Naive thymus-derived CD4-positive, alpha-beta T cell (primary cell): ENCODE measurements at places on chromosomes 12 and 14. TPM values are rescaled to one million over a fixed set of nuclear protein-coding genes. Genes with fewer than 3 reads are reported as not detected.

GRCh38 chr14:29847056-29847380 lies 80.6 kb downstream of the PRKD1 start:
- DNase-seq, result no peak
- no peak overlapping the region for H3K27ac ChIP-seq
- H3K4me1 ChIP-seq, result no peaks in the 10 kb centered on the region
- H3K4me3 ChIP-seq, result no peak overlapping the region
- no peaks in the 10 kb centered on the region for H3K27me3 ChIP-seq

Gene SYCP3
- 0.35 TPM for total RNA-seq

DNA sequence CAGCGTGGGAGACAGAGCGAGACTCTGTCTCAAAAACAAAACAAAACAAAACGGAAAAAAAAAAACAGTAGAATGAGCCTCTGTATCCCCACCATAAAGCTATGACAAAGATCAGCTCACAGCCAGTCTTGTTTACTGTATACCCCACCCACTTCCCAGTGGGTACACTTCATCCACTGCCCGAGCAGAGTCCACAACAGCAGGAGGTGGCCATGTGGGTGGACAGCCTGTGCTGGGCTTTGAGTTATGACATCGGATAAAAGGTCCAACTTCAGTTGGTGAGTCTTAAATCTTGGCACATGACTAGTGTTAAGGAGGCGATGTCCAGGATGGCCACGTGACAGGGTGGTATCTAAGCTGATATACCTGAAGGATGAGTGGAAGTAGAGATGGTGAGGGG lies 34.8 kb upstream of the MAPKAPK5 start:
- no peaks in the 10 kb centered on the region for H3K27me3 ChIP-seq
- no peak for DNase-seq
- no peak overlapping the region for H3K4me3 ChIP-seq
- no peaks in the 10 kb centered on the region for H3K4me1 ChIP-seq

GRCh38 chr14:69992564-69992963 lies 113.3 kb downstream of the SMOC1 start:
- H3K4me1 ChIP-seq, result no peaks in the 10 kb centered on the region
- DNase-seq, result no peak
- H3K36me3 ChIP-seq, result no peaks in the 10 kb centered on the region
- H3K27me3 ChIP-seq, result no peaks in the 10 kb centered on the region
- no peak overlapping the region for H3K4me3 ChIP-seq

DNA sequence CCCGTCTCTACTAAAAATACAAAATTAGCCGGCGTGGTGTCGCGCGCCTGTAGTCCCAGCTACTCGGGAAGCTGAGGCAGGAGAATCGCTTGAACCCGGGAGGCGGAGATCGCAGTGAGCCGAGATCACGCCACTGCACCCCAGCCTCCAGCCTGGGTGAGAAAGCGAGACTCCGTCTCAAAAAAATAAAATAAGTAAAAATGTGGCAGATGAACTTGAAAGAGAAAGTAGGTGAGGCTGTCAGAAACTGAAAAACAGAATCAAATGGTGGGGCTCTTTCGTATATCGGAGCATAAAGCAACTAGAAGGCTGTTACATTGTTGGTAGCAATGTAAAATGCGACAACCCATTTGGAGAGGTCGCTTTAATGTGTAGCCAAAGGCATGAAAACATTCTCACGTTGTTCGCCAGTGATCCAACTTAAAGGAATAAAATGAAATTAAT lies 767 bp upstream of the CCNT1 start:
- peaks cover 24% of the 10 kb centered on the region for H3K4me1 ChIP-seq
- H3K4me3 ChIP-seq, result peak overlapping the region; percentile 65
- no peaks in the 10 kb centered on the region for H3K36me3 ChIP-seq
- DNase-seq, result no peak

Gene SLC5A8
- not detected for total RNA-seq

GRCh38 chr14:52369305-52369801 lies 55.2 kb downstream of the PTGER2 start:
- H3K4me1 ChIP-seq, result no peaks in the 10 kb centered on the region
- H3K4me3 ChIP-seq, result no peak overlapping the region
- DNase-seq, result no peak
- no peaks in the 10 kb centered on the region for H3K27me3 ChIP-seq
- no peak overlapping the region for H3K27ac ChIP-seq

DNA sequence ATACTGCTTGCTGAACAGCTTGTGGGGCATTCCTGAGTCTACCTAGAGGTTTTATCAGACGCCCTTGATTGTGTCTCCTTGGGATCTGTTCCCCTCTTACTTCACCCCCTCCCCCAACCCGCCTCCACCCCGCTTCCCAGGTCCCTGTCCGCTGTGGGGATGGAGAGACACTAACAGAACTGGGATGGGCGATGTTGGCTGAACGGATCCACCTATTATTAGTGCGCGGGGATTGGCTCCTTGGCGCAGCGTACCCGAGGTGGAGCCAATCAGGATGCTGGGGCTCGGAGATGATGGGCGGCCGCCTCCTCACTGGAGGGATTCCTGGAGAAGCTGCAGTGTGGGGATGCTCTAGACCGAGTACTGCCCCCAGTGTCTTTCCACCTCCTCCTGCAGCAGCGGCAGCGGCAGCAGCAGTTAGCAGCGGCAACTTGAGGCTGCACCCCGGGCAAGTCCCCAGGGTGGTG lies at the start of gene SYT1:
TSS of gene SYT1 (plus strand) at position 372 of the 467 bp plus-strand sequence.
- no peaks in the 10 kb centered on the region for H3K36me3 ChIP-seq
- no peaks in the 10 kb centered on the region for H3K27me3 ChIP-seq
- no peak for DNase-seq
- no peak within 1 kb of the TSS for H3K4me3 ChIP-seq

GRCh38 chr14:45028107-45028626 lies 55.7 kb upstream of the PRPF39 start:
- DNase-seq, result no peak
- no peaks in the 10 kb centered on the region for H3K4me1 ChIP-seq
- H3K27ac ChIP-seq, result no peak overlapping the region

- no peak for DNase-seq
- H3K36me3 ChIP-seq, result no peaks in the 10 kb centered on the region
- no peak overlapping the region for H3K27ac ChIP-seq
- no peak overlapping the region for H3K4me3 ChIP-seq
Measured at GRCh38 chr14:98466807-98467206, 805.2 kb downstream of the BCL11B start.

DNA sequence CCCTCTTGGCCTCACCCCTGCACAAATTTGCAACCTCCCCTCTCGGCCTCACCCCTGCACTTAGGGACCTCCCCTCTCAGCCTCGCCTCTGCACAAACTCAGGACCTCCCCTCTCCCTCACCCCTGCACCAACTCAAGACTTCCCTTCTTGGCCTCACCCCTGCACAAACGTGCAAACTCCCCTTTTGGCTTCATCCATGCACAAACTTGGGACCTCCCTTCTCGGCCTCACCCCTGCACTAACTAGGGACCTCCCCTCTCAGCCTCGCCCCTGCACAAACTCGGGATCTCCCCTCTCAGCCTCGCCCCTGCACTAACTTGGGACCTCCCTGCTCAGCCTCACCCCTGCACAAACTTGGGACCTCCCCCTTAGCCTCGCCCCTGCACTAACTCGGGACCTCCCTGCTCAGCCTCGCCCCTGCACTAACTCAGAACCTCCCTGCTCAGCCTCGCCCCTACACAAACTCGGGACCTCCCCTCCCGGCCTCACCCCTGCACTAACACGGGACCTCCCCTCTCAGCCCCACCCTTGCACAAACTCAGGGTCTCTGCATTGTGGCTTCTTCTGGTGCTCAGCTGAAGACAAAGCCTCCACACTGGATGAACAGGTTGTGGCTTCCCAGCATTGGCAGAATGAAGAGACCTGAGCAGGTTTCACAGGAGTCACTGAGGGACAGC lies 11.0 kb upstream of the GOLGA3 start:
- H3K36me3 ChIP-seq, result peaks cover 51% of the 10 kb centered on the region
- no peak overlapping the region for H3K27ac ChIP-seq
- H3K4me3 ChIP-seq, result no peak overlapping the region
- H3K4me1 ChIP-seq, result peaks cover 4% of the 10 kb centered on the region
- no peaks in the 10 kb centered on the region for H3K27me3 ChIP-seq

- DNase-seq, result no peak
- H3K27ac ChIP-seq, result no peak overlapping the region
- H3K4me3 ChIP-seq, result no peak overlapping the region
- H3K27me3 ChIP-seq, result no peaks in the 10 kb centered on the region
- peaks cover 44% of the 10 kb centered on the region for H3K36me3 ChIP-seq
Measured at GRCh38 chr12:50988051-50988450, 35.7 kb downstream of the HIGD1C start.

Gene DGKA
- total RNA-seq, result 895 TPM

DNA sequence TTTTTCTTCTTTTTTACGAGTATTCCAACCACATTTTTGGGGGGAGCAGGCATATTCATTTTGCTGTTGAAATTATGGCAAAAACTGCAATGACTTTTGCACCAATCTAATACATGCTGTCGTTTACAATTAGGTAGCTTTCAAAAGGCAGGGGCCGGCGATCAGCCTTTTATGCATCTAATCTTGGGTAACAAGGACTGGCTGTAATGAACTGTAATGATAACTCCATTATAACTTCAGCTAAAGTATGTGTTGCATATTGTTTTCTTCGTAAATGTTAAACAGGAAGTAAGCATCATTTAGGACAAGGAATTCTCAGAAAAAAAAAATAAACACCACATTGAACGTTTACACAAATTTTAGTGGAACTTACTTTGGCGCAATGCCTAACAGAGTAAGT lies 30.3 kb upstream of the KLRF1 start:
- H3K4me3 ChIP-seq, result peak overlapping the region; percentile 8
- H3K27ac ChIP-seq, result peak overlapping the region; percentile 64
- H3K36me3 ChIP-seq, result no peaks in the 10 kb centered on the region
- no peak for DNase-seq

DNA sequence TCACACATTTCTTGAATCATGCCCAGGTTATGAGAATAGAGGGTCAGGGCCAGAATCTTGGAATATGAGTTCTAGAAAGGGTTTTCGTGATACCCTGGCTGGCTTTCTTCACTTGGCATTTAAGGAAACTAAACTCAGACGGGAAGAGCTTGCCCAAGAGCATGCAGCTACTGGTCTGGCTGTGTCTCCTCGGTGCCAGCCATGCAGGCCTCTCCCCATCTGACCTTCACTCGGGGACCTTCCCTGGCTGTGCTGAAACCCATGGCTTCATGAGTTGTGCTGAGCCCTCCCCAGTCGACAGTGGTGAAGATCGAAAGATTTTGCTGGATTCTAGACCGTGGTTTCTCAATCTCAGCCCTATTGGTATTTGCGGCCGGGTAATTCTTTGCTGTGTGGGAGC lies 38.0 kb downstream of the FOXN3 start:
- DNase-seq, result no peak
- no peaks in the 10 kb centered on the region for H3K4me1 ChIP-seq
- H3K36me3 ChIP-seq, result no peaks in the 10 kb centered on the region

Gene BBS10
- total RNA-seq, result 2.7 TPM

Gene CIROP
- not detected in 2 replicates for total RNA-seq

DNA sequence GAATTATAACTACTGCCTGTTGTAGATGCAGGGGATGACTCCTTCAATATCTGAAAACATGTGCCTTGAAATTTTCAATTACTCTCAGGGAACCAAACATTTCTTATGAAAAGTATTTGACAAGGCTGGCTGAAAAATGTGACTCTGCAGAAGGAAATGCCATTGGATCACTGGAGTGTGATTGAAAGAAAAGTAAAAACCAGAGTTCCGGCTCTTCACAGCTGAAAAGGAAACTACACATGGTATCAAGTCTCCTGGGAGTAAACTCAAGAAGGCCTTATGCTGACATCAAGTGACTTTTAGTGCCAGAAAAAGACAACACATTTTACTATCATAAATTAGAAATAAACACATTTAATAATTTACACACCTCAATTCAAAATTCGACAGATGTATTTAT lies 693.0 kb downstream of the LRFN5 start:
- no peaks in the 10 kb centered on the region for H3K27me3 ChIP-seq
- H3K36me3 ChIP-seq, result no peaks in the 10 kb centered on the region
- H3K4me1 ChIP-seq, result no peaks in the 10 kb centered on the region
- DNase-seq, result no peak
- H3K4me3 ChIP-seq, result no peak overlapping the region

Gene OR6C74
- not detected for total RNA-seq

- H3K4me3 ChIP-seq, result no peak overlapping the region
- peaks cover 39% of the 10 kb centered on the region for H3K4me1 ChIP-seq
- DNase-seq, result no peak
- no peak overlapping the region for H3K27ac ChIP-seq
- peaks cover 17% of the 10 kb centered on the region for H3K27me3 ChIP-seq
- H3K36me3 ChIP-seq, result no peaks in the 10 kb centered on the region
Measured at GRCh38 chr12:57224973-57225679, 4.4 kb upstream of the SHMT2 start.

DNA sequence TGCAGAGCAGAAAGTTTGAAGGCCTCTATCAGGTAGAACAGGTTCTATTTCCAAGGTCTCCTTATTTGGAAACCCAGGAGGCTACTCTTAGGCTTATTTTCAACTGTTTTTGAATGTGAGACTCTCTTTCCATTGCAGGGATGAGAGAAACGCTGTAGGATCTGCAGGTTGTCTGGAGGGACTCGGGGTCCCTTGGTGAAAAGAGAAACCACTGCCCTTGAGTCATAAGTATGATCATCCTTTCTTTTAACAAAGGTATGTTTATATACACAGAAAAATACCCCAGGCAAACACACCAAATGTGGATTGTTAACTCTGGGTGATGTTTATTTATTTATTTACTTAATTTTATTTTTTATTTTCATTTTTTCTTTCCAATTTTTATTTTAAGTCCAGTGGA lies 57.8 kb upstream of the MAX start:
- no peaks in the 10 kb centered on the region for H3K27me3 ChIP-seq
- DNase-seq, result no peak
- H3K4me3 ChIP-seq, result no peak overlapping the region
- H3K27ac ChIP-seq, result no peak overlapping the region
- H3K36me3 ChIP-seq, result no peaks in the 10 kb centered on the region
- H3K4me1 ChIP-seq, result no peaks in the 10 kb centered on the region

GRCh38 chr12:89708565-89709156 lies at the start of gene ATP2B1:
Gene ATP2B1 (minus strand): TSS chr12:89708838. CDS start chr12:89655886, 52,952 bp downstream.
- no peaks in the 10 kb centered on the region for H3K27me3 ChIP-seq
- H3K4me1 ChIP-seq, result peaks cover 11% of the 10 kb centered on the region
- H3K36me3 ChIP-seq, result no peaks in the 10 kb centered on the region
- peak within 1 kb of the TSS; percentile 92 for H3K27ac ChIP-seq

DNA sequence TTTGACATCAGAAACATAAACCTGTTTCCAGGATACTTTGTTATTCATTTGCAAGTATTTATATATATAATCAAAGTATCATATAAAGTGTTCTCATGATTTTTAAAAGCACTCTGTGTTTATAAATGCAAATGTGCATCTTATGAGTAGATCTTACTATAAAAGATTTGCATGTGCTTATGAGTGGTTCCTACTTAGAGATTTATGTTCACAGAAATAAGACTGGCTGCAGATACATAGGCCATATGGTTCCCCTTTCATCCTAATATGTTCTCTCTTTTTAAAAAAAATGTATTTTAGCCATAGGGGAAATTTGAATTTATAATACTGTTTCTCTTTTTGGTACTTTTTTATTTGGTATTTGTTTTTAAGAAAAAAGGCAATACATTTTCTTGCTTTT lies 174.2 kb downstream of the ESR2 start:
- no peaks in the 10 kb centered on the region for H3K4me1 ChIP-seq
- H3K4me3 ChIP-seq, result no peak overlapping the region
- DNase-seq, result no peak
- no peak overlapping the region for H3K27ac ChIP-seq
- peaks cover 53% of the 10 kb centered on the region for H3K36me3 ChIP-seq

Gene LRRIQ1
- not detected for total RNA-seq
